ENCODE measurements at places on chromosomes 6 and 20. TPM values are rescaled to one million over a fixed set of nuclear protein-coding genes. Genes with fewer than 3 reads are reported as not detected.

DNA sequence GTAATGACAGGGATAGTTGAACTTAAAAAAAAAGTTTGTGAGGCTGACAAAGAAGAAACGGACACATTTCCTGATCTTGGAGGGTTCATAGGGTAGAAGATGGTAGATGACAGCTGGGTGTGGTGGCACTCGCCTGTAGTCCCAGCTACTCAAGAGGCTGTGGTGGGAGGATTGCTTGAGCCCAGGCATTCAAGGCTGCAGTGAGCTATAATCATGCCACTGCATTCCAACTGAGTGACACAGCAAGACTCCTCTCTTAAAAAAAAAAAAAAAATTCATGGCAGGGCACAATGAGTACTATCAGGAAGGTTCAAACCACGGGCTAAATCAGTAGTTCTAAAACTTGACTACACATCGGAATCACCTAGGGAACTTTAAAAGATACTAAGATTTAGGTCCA is 2.0 kb upstream of the MICA start:
- peak; percentile 85 for DNase-seq

Gene PFDN4
- 341 TPM for total RNA-seq

GRCh38 chr6:4805553-4806336 is 29.5 kb downstream of the CDYL start:
- DNase-seq: peak; percentile 63

Gene TRAPPC3L
- total RNA-seq: not detected

Gene KCNK16
- total RNA-seq: not detected

GRCh38 chr6:56959094-56959493 is 4.2 kb downstream of the BEND6 start:
- DNase-seq: peak; percentile 51

Gene FNDC1
- total RNA-seq: 0.02 TPM

DNA sequence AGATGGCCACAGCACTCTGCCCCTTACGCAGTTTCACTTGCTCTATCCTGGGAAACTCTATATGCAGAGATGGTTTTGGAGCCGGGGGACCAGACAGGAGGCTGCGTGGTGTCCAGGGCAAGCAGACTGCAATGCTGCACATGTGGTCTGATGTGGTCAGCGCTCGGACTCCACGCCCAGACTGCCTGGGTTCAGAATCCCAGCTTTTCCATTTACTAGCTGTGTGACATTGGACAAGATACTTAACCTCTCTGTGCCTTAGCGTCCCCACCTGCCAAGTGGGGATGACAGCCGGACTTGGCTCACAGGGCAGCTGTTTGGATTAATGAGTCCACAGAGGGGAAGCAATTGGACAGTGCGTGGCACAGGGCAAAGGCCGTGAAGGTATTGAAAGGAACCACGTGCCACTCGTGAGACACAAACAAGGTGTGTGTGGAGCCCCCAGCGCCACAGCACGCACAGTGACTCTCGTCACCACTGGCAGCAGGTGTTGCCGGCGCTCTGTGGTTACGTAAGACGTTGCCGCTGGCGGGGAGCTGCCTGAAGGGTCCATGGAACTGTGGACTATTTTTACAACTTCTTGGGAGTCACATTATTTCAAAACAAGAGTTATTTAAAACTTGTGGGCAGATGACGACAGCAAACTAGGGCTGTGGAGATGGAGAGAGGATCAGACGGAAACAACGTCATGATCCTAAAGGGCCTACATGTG is 201.4 kb downstream of the PREX1 start:
- DNase-seq: peak; percentile 7

Gene GJE1
- total RNA-seq: not detected

Gene SLC17A1
- not detected for total RNA-seq

- DNase-seq: no peak
Measured at GRCh38 chr6:164258421-164258820, 843.9 kb downstream of the QKI start.

DNA sequence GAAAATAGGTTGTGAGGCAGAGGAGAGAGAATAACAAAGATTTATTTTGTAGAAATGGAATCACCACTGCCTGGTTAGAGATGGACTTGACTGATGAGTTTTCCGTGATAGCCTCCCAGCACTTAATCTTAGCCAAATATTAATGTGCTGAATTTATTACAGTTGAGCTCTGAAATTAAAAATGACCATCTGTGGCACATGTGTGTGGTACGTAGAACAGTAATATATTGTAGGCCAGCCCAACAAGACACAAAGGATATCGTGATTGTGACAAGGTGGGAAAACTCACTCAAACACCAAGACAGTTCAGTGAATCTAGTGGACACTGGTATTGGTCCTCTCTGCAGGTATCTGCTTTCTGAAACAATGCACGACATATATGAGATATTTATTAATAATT is 119.4 kb downstream of the HAO1 start:
- no peak for DNase-seq

DNA sequence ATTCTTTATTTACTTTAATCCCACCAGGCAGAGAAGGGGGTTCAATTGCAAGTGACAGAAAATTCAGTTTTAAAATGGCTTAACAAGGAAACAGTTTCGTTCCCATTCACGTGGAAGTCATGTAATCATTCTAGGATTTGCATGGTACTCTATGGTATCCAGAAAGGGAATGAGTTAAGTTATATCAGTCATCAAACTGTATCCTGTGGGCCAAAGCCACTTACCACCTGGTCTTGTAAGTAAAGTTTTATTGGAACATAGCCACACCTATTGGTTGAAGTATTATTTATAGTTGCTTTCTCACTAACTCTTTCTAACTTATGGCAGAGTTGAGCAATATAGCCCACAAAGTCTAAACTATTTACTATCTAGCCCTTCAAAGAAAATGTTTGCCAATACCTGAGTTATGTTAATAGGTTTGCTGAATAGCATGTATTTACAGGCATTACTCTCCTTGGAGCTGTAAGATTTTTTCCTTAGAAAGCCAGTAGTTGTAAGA is 10.2 kb upstream of the MMS22L start:
- no peak for DNase-seq

- peak; percentile 34 for DNase-seq
Measured at GRCh38 chr6:162181741-162182401, 545.7 kb downstream of the PRKN start.

- peak; percentile 97 for DNase-seq
Measured at GRCh38 chr20:62704341-62704948, 4.2 kb upstream of the NTSR1 start.

Gene TGM2
- total RNA-seq: 27.0 TPM

DNA sequence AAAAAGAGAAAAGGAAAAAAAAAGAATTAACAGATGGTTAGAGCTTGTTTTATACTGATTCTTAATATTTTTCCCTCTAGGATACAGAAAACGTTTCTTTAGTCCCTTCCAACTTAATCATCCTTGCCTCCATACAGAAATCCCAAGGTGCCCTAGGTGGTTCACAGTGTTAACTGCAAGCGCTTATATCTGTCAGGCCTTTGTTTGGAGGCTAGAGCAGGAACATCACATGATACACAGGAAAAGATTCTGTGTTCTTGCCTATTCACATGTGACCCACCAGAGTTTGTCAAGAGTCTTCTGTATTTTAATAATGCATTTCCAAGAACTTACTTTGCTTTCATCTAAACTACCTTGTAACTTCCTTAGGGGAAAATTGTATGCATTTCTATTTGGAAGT is 31.3 kb downstream of the ANKRD6 start:
- no peak for DNase-seq

- DNase-seq: no peak
Measured at GRCh38 chr6:129609635-129610034, 100.3 kb downstream of the ARHGAP18 start.

- DNase-seq: no peak
Measured at GRCh38 chr6:148628251-148628650, 118.6 kb upstream of the UST start.

GRCh38 chr6:99282479-99283062 is 66.9 kb downstream of the FAXC start:
- DNase-seq: no peak

DNA sequence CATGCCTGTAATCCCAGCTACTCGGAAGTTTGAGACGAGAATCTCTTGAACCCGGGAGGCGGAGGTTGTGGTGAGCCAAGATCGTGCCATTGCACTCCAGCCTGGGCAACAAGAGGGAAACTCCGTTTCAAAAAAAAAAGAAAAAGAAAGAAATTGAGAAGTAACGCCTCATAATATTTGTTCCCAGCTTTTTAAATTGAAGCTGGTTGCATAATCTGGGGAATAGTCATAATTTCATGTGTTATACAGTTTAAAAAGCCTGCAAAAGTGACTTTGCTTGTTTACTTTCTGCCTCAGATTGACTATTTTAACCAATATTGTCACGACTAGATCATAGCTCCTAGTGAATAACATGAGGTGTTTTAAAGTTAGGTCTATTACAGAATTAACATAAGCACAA is 7.2 kb downstream of the FAM217B start:
- DNase-seq: no peak

Gene TPX2
- 245 TPM for total RNA-seq

Gene TAAR1
- not detected for total RNA-seq

GRCh38 chr6:3739311-3739897 is 12.1 kb downstream of the PXDC1 start:
- DNase-seq: no peak

- DNase-seq: peak; percentile 10
Measured at GRCh38 chr6:63352544-63353285, 32.9 kb upstream of the LGSN start.

DNA sequence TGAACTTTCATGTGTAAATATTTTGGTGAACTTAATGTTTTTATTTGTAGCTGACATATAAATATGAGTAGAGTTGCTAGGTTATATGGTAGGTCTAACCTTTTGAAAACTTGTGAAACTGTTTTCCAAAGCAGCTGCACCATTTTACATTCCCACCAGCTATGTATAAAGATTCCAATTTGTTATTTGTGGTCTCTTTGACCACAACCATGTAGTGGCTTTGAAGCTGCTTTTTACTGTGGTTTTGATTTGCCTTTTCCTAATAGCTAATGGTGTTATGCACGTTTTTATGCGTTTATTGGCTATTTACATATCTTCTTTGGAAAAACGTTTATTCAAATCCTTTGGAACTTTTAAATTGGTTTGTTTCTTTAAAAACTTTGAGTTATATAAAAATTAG is 10.3 kb downstream of the CST3 start:
- DNase-seq: no peak

DNA sequence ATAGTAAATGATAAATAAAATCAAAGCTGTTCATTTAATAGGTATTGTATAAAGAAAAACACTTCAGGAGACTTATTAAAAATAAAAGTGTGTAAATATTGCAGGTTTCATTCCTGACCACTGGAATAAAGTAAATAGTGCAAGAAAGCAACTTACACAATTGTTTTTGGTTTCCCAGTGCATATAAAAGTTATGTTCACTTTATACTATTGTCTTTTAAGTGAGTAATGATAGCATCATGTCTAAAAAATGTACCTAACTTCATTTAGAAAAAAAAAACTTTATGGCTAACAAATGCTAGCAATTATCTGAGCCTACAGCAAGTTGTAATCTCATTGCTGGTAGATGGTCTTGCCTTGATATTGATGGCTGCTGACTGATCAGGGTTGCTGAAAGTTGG is 726.6 kb upstream of the POU3F2 start:
- DNase-seq: no peak

DNA sequence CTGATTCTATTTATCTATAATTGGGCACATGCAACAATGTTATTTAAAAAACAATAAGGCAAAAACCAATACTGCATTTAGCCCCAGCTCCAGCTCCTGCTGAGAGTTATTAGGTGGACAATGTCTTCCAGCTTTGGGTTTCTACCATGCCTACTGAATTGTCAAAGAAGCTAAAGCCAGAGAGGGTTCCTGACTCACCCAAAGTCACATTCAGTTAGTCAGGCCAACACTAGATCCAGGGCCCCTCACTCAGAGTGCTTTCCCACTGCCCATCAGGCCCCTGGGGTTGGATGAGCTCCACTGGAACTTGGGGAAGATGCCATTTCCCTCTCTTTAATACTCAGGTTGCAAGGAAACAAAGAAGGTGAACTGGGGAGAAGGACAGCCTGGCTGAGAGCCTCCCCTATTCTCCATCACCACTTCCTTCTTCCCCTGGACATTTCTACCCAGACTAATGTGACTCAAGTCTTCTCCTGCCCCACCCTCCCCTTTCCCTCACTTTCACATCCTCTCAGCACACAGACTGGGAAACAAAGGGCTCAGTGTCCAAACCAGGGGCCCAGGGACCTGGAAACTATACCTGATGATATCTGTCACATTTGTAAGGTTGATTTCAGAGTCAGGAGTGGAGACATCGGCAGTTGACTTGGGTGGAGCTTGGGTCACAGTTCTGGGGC is 6.0 kb downstream of the TREM1 start:
- no peak for DNase-seq

Gene BPIFB3
- not detected for total RNA-seq

Gene EPHA7
- total RNA-seq: not detected

DNA sequence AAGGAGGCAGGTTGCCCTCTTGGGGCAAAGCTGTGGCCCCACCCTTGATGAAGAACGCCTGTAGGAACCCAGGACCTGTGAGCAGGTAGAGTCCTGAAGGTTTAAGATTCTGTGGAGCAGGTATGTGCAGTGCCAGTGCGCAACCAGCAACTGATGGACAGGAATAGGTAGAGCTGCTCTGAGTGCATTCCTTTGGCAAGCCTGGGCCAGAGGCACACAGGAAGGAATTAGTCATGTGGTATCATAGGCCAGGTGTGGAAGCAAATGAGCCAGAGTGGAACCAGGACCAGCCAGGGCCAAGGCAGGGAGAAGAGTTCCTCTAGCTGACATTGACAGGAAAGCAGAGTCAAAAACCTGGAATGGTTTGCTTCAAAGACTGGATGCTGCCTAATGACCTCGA is 1.4 kb upstream of the KHDC1 start:
- DNase-seq: no peak

Gene OR2H1
- not detected for total RNA-seq

GRCh38 chr6:154319231-154319858 is 37.3 kb downstream of the IPCEF1 start:
- peak; percentile 5 for DNase-seq

- DNase-seq: no peak
Measured at GRCh38 chr6:19356692-19357091, 480.5 kb upstream of the ID4 start.

Gene DNMT3B
- total RNA-seq: 6.2 TPM

DNA sequence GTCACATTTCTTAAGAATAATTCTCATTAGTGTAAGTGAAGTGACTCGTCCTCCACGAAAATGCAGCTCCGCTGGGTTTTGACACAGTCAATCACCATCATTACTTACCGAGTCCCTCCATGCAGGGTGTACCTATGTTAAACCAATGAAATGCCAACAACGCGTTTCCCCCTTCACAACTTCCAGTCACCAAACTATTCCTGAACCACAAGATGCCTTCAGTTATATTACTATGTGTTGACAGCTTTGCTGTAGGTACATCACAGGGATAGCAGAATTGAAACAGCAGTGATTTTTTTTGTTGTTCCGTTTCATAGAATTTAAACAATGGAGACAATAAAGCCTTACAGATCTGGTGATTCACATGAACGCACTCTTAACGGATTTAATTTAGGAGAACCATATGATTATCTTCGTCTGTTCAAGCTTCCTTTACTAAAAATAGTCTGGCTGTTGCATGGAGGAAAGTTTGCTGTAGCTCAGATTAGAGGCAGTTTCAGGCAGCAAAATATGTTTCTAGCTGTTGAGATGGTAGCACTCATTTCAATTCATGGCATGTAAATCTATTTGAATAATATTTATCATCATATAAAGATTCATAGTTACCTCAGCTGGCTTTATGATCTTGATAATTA is 652.8 kb downstream of the PRKN start:
- no peak for DNase-seq

Gene SPTLC3
- 3.8 TPM for total RNA-seq

Gene SUMO4
- 0.10 TPM for total RNA-seq

GRCh38 chr6:126761854-126762253 is 356.6 kb upstream of the RSPO3 start:
- DNase-seq: no peak

Gene FAM83D
- total RNA-seq: 103 TPM

Data from A172 (cell line).